SW 1271 (cell line): ENCODE measurements at places on chromosomes 5 and 9.

GRCh38 chr5:158840193-158840592 is 259.5 kb downstream of the EBF1 start:
- no peak for DNase-seq

DNA sequence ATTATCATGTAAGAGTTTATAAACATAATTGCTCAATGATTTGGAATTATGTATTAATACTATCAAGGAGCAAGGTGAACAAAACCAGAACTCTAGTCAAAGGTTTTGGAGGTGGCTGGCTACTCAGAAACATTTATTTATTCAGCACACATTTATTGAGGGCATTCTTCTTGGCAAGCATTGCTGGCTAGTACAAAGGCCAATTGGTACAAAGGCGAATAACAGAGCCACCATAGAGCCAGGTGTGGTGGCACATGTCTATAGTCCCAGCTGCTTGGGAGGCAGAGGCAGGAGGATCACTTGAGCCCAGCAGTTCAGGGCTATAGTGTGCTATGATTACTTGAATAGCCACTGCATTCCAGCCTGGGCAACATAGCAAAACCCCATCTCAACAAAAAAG is 242.1 kb downstream of the CWC27 start:
- no peak for DNase-seq

DNA sequence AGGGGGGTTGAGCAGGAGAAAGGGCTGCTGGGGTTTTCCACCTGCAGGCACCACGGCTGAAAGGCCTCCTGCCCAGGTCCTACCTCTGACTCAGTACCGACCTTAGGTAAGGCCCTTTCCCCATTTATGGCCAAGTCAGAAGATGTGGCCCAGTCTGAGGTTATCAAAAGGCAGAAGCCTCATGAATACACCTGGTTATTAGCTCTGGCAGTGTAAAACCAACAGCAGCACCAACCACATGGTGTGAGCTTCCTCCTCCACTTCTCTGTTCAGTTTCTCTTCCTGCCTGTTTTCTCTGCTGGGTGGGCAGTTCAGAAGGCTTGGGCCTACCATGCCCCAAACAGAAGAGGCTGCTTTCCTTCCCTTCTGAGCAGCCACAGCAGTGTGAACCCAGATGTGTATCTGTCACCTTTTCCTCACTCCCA is 86.9 kb downstream of the UGCG start:
- no peak for DNase-seq

GRCh38 chr5:169494941-169495548 is 88.5 kb upstream of the SPDL1 start:
- no peak for DNase-seq

- no peak for DNase-seq
Measured at GRCh38 chr9:126471084-126471624, 142.6 kb upstream of the LMX1B start.

DNA sequence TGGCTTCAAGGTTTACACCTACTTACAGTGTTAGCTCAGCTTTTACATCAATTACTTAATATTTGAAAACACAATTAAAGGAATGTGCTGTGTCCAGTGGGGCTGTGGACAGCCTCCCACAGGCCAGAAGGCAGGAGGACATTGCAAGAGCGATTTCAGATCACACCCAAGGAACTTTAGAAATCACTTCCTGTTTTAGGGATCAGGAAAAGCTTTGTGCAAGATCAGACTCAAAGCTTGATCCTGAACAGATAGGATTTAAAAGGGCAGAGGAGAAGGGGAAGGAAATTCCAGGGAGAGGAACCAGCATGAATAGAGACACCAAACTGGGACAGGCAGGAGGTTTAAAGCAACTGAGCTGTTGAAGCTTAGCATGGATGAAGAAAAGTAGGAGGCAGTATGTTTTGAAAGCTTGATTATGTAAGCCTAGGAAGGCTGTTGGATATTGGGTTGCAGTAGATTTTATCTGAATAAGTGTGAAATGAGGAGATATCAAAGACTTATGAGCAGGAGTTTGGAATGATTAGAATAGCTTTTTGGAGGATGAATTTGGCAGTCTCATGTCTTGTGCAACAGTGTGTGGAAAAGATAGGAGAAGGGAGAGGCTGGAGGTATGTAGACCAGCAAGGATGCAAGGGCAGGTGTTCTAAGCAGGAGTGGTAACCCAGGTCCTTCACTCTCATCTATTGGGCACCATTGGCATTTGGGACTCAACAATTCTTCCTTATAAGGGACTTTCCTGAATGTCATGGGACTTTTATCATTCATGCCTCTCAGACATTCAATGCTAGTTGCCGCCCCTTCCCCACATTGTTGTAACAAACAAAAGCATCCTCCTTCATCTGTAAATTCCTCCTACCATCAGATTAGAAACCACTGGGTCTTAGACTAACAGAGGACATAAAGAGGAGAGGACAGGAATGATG is 123.5 kb downstream of the TARS1 start:
- no peak for DNase-seq

DNA sequence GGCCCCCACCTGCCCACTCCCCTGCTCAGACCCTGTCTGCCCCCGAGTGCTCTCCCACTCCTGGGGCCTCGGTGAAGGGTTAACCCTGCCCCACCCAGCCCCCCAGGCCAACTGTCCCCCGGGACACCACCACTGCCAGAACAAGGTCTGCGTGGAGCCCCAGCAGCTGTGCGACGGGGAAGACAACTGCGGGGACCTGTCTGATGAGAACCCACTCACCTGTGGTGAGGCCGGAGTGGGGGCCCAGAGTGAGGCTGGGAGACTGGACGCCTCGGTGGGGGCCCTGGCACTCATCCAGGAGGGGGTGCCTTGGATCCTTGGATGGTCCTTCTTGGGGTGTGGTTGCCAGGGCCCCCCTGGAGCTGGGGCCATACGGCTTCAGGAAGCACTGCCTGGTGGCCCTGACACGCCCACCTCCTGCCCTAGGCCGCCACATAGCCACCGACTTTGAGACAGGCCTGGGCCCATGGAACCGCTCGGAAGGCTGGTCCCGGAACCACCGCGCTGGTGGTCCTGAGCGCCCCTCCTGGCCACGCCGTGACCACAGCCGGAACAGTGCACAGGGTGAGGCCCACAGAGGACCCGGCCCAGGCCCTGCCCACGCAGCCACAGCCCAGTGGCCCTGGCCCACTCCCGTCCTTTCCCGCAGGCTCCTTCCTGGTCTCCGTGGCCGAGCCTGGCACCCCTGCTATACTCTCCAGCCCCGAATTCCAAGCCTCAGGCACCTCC is 2.1 kb downstream of the MAMDC4 start:
- DNase-seq: no peak

GRCh38 chr5:168239325-168239724 is 52.1 kb upstream of the WWC1 start:
- no peak for DNase-seq

DNA sequence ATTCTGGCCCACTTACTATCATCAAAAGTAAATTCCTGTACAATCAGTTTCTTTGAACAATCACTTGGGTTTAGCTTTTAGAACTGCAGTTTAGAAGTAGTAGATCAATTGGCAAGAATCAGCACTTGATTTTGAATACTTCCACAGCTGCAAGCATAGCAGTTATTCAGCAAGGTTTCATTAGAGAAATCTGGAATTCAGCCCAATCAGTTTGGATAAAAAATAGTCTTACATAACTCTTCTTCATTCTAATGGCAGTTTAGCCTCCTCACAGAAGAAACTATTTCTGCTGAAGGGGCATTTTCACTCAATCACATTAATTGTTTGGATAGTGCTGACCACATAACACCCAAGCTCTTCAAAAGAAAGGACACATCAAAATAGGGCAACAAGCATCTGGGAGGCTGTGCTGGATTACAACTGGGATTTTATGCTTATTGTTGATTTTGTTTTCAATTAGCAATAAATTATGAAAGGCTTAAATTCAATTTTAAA is 336.2 kb upstream of the PDE4D start:
- DNase-seq: no peak
